NCI-H526 (cell line): ENCODE measurements at places on chromosomes 13 and 19.

- no peak for DNase-seq
These were observed 54.6 kb downstream of the NAA16 start for GRCh38 chr13:41365631-41366030.

GRCh38 chr13:45584816-45585215 lies 30.7 kb downstream of the ERICH6B start:
- DNase-seq = peak; percentile 35

DNA sequence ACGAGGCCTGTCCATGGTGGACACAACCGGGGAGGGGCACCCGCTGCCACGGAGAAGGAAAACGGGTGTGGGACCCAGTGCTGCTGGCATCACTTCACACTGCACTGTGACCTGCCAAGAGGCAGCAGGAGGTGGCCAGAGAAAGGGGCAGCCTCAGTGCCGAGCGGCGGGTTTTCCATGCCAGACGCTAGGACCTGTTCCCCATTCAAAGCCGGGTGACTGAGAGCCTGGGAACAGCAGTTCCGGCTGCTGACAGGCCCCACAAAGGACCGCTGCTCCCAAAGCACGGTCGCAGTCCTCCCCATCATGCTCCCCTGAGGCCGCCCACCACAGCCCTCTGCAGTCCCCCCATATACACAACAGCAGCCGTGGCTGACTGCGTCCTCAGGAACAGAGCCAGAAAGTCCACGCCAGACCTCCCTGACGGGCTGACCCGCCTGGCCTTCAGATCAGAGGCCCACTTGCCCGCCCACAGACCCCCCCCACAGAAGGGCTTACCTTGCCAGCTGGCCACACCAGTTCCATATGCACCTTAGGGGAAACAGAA lies 5.4 kb downstream of the AKAP8 start:
- no peak for DNase-seq

- DNase-seq = peak; percentile 93
These were observed 29.4 kb downstream of the ZNF557 start for GRCh38 chr19:7098701-7099596.

DNA sequence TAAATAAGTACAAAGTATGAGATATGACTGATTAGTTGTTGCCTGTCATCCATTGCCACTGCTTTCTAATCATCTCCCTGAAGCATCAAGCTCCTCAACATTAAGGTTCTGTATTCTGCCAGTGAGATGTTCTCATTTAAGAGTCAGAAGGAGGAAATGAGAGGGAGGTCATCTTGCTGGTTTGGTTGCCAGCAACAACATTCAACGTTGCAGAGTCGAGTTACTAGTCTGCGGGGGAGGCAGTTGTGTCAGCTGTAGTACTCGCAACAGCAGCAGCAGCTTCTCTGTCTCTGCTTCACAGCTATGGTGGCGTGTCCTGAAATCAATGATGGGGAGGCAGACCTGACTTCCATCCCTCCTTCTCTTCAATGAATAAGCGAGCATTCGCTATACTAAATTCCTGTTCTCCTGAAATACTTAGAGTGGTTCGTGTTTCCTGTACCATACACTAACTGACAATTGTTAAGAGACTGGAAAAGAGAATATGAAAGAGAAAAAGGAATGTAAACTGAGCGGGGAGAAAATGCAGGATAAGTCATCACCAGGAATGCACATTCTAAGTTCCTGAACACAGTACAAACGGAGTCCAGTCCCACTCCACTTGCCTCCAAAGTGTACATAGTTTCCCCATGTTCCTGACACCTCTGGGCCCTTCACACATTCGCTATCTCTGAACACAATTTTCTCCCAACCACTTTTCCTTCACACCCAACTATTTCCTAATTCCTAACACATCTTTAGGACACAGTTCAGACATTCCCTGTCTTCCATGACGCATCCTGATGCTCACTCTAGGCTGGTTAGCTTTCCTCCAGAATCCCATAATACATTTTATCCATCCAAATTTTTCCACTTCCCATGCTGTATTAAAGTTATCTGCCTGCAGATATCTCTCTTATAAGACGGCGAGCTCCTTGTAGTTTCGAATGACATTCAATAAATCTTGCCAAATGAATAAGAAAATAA lies 263.0 kb downstream of the KLF12 start:
- DNase-seq = no peak
